ENCODE measurements at places on chromosomes 5 and 9.

DNA sequence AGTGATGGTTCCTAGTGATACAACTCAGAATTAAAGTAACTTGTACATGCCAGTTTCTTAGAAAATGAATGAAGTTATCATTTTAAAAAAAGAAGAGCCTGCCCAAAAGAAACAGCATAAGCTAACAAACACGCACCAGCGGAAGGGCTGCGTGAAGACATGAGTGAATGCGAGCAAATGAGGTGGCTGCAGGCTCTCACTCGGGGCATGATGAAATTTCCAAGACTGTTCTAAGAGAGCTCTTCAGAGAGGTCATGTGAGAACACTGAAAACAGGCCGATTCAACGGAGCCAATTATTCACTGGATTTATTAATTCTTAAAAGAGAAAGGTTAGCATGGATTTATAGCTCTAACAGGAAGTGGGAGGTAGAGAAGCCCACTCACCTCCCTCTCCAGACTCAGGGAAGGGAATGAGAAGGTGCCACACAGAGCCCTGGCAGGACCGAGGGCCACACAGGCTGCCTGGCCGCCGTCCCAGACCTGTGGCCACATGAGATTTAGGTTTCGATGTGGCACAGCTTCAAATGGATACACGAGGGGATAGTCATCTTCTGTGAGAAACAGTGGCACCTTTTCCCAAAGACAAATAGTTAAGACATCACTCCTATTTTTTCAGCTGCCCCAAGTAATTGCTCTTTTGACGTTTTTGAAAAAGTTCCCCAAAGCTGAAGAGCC is 55.5 kb downstream of the HABP4 start:
- DNase-seq = no peak

DNA sequence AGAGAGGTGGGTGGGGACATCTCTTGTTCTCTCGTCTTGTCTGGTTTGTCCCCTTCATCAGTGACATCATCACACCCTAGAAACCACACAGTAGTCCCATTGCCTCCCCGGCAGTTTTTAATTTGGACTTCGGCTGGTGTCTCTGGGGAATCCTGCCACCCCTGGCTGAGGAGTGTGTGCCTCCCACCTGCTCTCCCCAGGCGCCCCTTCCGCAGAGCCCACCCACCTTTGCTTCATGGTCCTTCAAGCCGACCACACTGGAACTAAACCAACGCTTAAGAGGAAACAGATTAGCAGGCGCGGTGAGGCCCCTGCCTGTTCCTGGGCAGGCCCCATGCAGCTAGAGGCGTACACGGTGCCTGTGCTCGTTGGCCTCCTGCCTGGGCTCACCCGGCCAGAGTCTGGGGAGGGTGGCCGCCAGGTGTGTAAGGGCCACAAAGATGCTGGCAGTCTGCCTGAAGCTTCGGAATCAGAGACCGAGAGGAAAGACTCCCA is 107.6 kb upstream of the SPRY4 start:
- DNase-seq = peak; percentile 56

DNA sequence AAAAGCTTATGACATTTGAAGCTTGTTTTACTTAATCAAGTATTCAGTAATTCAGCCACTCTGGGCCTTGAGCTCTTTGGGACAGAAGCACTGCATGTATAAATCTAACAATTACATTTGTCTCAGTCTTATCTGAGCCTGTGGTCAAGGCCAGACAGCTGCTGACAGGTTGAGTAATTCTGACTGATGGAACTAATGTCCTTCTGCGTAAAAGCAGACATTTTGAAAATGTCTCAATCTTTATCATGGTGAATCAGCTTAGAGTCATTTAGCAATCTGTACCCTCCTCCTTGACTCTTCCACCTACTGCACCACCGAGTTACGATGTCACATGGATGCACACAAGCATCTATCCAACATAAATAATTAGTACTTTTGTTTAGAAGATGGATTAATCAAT is 400.0 kb downstream of the ARRDC3 start:
- DNase-seq = no peak

- peak; percentile 49 for DNase-seq
These were observed 16.7 kb downstream of the IFNB1 start for GRCh38 chr9:21060919-21061561.

GRCh38 chr9:22210262-22210661 is 201.2 kb upstream of the CDKN2B start:
- DNase-seq = no peak

DNA sequence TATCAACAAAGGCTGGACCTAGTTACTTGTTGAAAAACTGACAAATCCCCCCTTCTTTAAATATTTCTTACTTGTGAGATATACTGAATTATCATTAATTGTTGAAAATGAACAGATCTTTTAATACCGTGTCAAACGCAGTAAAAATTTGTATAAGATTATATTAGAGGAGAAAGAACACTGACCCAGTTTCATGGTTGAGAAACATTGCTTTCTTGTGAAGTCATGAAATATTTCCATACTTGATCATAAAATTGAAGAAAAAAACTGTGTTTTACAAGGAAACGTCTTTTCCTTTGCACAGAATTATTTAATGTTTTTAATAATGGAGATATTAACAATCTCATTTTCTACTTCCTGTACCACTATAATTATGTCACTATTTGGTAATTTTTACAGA is 45.8 kb downstream of the MOCS2 start:
- DNase-seq = no peak

DNA sequence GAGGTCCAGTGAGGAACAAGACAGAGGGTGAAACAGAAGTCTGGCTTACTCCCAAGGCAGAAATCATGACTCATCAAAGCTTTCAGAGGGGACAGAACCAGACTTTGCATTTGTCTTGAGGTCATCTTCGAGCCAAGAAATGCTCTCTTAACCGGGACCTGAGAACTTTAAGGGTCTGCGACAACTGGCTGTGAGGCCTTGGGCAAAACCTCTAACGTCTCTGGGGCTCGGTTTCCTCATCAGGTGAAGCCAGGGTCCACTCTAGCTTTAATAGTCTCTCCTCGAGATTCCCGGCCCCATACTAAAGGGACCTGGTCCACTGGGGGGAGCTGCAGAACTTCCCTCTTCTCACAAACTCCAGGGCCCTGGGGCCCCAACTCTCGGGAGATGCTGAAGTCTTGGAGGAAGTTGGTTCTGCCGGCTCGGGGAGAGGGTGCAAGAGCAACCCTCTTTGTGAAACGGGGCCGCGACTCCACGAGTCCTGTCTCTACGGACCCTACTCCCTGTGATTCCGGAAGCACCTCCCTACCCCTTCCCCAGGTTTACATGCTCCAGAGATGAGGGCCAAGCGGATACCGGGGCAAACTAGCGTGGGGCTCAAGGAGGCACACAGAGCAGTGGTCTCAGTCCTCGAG is 2.6 kb downstream of the GLIS3 start:
- peak; percentile 66 for DNase-seq

GRCh38 chr5:138726848-138727247 is 26.4 kb upstream of the CTNNA1 start:
- no peak for DNase-seq

DNA sequence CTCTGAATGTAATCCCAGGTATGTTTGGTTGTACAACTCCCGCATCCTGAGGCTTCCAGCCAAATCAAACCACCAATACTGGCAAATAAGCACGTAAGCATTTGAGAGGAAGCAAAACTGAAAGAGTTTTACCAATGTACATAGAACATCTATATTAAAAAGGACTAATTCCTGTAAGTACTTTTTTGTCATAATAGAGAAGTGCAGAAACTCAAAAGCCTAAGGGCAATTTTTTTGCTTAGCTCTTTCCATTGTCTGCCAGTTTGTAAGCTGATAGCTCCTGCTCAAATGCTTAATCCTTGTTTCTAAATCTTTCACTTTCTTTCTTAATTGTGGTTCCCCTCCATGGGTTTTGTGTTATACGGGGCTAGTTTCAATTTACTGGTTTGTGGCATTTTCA is 1151.8 kb downstream of the CDH12 start:
- no peak for DNase-seq

DNA sequence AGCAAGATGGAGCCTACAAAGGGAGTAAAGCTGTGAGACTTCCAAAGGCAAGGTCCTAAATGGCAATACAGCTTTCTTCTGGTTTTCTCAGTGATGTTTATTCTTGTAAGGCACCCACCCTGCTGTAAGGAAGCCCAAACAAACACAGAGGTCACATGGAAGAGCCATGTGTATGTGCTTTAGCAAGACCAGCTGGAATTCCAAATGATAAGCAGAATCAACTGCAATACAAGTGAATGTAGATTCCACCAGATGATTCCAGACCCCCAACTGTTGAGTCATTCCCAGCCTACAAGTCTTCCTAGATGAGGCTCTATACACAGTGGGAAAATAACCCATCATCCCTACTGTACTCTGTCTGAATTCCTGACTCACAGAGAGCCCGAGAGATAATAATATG is 122.8 kb downstream of the DEPDC1B start:
- DNase-seq = no peak

DNA sequence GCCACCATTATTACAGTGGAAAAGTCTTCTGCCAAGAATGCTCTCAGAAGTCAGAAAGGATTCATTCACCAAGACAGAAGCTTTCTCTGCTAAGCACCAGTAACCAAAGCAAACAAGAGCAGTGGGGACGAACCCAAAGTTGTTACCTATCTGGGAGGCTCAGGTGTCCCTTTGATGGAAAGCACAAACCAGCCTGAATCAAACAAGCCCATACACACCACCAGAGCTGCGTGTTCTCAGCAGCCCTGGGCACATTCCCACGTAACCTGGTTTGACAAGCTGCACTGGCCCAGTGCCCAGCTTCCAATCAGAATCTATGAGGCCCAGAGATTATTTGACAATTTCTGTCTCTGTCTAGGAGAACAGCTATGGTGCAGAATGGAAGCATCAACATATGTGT is 252.6 kb downstream of the ACTL7B start:
- DNase-seq = no peak

DNA sequence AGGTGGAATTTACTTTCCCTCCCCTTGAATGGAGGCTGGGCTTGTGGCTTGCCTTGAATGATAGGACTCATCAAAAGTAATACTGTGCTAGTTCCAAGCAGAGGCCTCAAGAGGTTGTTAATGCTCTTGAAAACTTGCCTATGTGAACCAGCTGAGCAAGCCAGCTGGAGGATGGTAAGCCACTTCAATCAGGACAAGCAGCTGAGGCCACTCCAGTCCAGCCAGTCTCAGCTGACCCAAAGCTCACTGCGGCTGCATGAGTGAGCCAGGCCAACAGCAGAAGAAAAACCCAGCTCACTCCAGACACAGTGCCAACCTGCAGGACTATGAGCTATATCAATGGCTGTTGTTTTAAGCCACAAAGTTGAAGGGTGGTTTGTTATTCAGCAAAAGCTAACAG is 182.8 kb downstream of the MCTP1 start:
- DNase-seq = peak; percentile 26

- no peak for DNase-seq
These were observed 2.0 kb upstream of the NINJ1 start for GRCh38 chr9:93136011-93136440.

GRCh38 chr9:34550016-34550680 is 27.4 kb upstream of the ENHO start:
- no peak for DNase-seq

DNA sequence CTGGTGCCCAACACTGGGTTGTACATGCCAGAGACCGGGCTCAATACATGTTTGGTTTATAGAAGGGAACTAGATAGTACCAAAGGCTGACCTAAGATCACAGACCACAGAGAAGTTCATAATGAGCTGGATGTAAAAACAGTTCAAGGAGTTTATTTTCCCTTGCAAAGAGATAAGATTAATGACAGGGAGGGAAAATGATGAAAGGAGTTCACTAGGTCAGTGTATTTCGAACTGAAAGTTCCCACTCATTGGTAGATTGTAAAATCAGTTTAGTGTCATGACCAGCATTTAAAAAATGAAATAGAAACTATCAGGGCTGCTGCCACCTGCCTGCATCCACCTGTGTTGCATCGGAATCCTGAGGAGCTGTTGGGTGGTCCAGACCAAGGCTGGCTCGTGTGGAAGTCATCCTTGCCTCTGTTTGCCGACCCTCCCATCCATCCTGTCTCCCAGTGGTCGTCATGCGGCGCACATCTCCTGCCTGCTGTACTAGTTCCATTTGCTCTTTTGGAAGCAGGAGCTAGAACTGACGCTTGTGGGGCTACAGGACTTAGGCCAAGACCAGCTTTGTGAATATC is 21.1 kb downstream of the TBC1D2 start:
- DNase-seq = no peak

DNA sequence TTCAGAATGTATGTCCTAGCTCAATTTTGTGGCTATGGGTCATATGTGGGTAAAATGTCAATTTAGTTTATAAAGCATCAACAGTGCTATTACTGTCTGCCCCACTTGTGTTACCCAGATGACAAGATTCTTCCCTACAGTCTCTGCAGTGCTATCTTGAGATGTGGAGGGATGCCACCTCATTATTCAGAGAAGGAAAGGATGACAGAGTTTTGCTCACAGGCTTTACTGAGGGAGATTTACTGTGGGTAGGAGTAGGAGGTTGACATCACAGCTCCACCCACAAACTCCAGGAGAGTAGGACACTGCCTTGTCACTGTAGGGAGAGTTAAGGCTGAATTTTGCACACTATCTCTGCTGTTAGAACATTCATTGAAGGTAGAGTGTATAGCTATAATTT is 359.3 kb downstream of the HTR1A start:
- no peak for DNase-seq

- DNase-seq = no peak
These were observed 10.7 kb upstream of the SLC2A8 start for GRCh38 chr9:127386249-127386648.

DNA sequence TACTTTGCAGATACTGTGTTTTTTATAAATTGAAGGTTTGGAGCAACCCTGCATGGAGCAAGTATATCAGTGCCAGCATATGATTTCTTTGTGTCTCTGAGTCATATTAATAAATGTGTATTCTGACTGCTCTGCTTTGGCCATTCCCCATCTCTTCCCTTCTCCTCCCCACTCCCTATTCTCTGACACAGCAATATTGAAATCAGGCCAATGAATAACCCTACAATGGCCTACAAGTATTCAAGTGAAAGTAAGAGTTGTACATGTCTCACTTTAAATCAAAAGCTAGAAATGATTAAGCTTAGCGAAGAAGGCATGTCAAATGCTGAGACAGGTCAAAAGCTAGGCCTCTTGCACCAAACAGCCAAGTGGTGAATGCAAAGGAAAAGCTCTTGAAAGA is 82.2 kb upstream of the TLX3 start:
- no peak for DNase-seq

DNA sequence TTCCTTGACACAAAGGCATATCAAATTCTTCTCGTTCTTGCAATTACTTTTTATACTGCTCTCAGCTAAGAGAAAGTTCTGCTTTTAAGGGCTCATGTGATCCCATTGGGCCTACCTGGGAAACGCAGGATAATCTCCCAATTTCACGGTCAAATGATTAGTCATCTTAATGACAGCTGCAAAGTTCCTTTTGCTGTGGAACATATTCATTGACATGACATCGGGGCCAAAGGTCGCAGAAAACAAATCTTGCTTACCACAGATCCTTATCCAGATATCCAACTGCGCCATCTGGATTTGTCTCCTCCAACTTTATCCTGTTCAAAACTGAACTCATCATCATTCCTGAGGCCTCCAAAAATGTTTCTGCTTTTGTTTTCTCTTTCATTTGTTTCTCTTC is 1085.6 kb upstream of the WWC1 start:
- no peak for DNase-seq

DNA sequence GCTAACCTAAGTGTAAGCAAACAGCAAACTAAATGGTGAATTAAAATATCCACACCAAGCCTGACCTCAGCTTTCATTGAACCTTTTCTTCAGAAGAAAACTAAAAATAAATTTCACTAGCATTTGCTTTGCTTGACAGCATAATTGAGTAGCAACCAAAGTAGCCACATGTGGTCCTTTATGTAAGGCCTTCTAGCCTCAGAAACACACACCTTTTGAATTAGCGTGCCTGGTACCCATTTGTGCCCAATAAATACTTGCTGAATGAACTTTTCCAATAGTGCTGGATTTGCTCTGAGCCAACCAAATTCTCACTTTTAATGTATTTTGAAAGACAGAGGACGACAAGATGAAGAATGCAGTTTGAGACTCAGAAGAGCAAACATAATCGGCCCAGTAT is 2.1 kb upstream of the NIPBL start:
- no peak for DNase-seq

All from left hindlimb (tissue), 1 donor.